Activated CD4-positive, alpha-beta T cell treated with anti-CD3 and anti-CD28 coated beads, Interleukin-2, amount 10 ng/mL, durations not matched to agents 24 days and 14 days (primary cell): ENCODE measurements at places on chromosomes 4 and X. TPM values are rescaled to one million over a fixed set of nuclear protein-coding genes. Genes with fewer than 3 reads are reported as not detected.

DNA sequence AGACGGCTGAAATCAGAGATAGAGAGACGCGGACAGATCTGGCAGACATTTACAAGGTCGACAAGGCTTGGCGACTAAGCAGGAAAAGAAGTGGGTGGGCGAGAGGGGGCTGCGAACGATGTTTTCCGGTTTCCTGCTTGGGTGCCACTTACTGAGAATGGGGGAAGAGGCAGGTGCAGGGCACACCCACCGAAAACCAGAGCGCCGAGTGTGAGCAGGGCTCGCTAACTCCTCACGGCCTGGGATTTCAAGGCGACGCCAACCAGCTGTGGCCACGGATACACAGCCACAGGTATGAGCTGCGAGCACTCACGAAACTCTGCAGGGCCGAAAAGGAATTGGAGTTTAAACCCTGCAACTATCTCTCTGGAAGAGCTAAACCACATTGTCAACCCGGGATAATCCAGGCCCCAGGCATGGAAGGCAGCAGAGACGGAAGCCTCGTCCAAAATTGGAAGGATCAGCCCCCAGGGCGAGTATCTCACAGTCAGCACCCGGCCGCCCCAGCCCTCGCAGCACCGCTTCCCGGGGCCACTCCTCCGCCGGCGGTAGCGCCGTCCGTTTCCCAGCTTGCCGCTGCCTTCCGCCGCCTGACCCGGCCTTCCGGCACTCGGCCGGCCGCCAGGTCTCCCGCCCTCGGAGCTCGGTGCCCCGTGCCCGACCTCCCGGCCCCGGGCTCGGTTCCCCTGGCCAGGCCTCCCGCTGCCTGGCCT is 778 bp downstream of the CASP3 start:
- H3K4me1 ChIP-seq: peaks cover 56% of the 10 kb centered on the region
- DNase-seq: peak; percentile 86
- peaks cover 38% of the 10 kb centered on the region for H3K36me3 ChIP-seq
- peak overlapping the region; percentile 99 for H3K4me3 ChIP-seq
- H3K27me3 ChIP-seq: no peaks in the 10 kb centered on the region
- H3K27ac ChIP-seq: peak overlapping the region; percentile 90

GRCh38 chrX:55867181-55867651 is 149.7 kb downstream of the RRAGB start:
- DNase-seq: peak; percentile 55
- H3K36me3 ChIP-seq: no peaks in the 10 kb centered on the region
- no peak overlapping the region for H3K4me3 ChIP-seq
- peaks cover 2% of the 10 kb centered on the region for H3K4me1 ChIP-seq
- no peak overlapping the region for H3K27ac ChIP-seq
- no peaks in the 10 kb centered on the region for H3K27me3 ChIP-seq

USO1 gene
- total RNA-seq: 42.8 and 44.0 TPM in 2 replicates

- H3K4me3 ChIP-seq: no peak overlapping the region
- no peak overlapping the region for H3K27ac ChIP-seq
- no peaks in the 10 kb centered on the region for H3K4me1 ChIP-seq
Measured at GRCh38 chr4:46258431-46258830, 131.5 kb downstream of the GABRA2 start.

GRCh38 chr4:60745800-60746571 is 454.1 kb upstream of the ADGRL3 start:
- no peaks in the 10 kb centered on the region for H3K27me3 ChIP-seq
- no peak overlapping the region for H3K4me3 ChIP-seq
- H3K4me1 ChIP-seq: no peaks in the 10 kb centered on the region
- no peaks in the 10 kb centered on the region for H3K36me3 ChIP-seq
- no peak for DNase-seq

ITIH6 gene
- not detected in 2 replicates for total RNA-seq

MAGIX gene
- 0.96 and 1.1 TPM in 2 replicates for total RNA-seq

- no peak overlapping the region for H3K4me3 ChIP-seq
- no peak overlapping the region for H3K27ac ChIP-seq
- no peaks in the 10 kb centered on the region for H3K4me1 ChIP-seq
- H3K27me3 ChIP-seq: no peaks in the 10 kb centered on the region
Measured at GRCh38 chr4:66475596-66475995, 805.3 kb upstream of the EPHA5 start.

GRCh38 chrX:140092121-140092520 is 126.8 kb upstream of the CXorf66 start:
- H3K27me3 ChIP-seq: peaks cover 18% of the 10 kb centered on the region
- H3K4me1 ChIP-seq: no peaks in the 10 kb centered on the region
- H3K27ac ChIP-seq: no peak overlapping the region
- no peak overlapping the region for H3K4me3 ChIP-seq
- DNase-seq: no peak

DNA sequence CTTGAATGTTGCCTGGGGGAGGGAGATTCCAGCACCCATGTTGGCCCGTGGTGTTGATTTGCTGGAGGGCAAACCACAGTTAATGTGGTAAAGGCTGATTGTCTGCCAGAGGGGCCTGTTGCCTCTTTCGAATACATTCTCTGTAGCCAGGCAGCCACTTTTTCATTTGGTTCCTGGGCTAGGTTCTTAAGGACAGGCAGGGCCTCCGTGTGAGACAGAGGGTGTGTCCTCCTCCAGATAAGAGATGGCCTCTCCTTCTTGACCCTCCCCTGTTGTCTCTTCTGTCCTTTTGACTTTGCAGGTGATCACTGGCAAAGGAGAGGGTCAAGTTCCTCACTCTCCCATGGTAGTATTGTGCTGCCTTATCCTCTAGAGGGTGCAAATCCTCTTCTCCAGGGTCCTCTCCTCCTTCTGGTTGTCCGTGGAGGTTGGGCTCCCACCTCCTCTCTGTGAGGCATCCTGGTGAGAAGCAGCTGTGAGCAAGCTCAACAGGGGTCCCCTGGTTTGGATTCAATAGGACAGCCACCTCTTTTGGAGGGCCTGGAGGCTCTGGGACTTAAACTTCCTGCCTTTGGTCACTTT is 44.9 kb downstream of the ZNF182 start:
- no peaks in the 10 kb centered on the region for H3K27me3 ChIP-seq
- peak; percentile 66 for DNase-seq
- no peaks in the 10 kb centered on the region for H3K36me3 ChIP-seq
- H3K4me3 ChIP-seq: no peak overlapping the region
- no peak overlapping the region for H3K27ac ChIP-seq
- no peaks in the 10 kb centered on the region for H3K4me1 ChIP-seq

- no peak overlapping the region for H3K27ac ChIP-seq
- no peaks in the 10 kb centered on the region for H3K27me3 ChIP-seq
- H3K4me3 ChIP-seq: no peak overlapping the region
Measured at GRCh38 chr4:96986816-96987215, 1146.9 kb downstream of the PDHA2 start.
